Gastroesophageal sphincter (tissue), 4 donors: ENCODE measurements at places on chromosomes 1 and 21.

DNA sequence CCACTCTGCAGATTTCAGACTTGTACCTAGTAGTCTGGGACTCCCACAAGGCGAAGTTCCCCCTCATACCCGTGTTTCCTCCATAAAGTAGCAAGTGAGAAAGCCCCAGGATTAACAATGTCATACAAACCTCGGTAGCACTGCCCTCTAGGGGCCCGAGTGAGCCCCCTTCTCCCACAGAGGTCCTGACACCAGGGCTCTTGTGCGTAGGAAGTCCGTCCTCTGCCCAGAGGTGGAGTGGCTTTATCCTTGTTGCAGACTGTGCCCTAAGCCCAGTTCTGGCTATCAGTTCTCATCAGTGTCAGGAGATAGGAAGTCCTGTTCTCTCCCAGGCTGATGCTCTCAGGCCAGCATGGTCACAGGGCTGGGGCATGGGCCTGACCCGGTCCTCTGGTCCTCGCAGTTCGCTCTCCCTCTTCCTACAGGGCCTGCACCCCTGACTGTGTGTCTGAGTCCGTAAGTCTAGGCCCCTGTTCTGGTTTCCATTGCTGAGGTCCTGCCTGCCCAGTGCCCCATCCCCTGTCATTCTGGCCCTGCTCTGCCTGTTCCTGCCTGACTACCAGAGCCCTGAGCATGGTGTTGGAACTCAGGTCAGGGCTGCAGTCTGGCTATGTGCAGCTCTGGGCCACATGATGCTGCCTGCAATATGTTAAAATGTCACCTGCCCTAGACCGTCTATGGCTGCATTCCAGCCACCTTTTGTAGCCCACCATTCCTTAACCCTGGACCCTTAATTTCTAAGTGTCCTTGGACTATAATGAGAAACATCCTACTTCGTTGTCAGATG is 285.6 kb downstream of the ASTN1 start:
- no peak for ATAC-seq

GRCh38 chr1:37946703-37947360 is at the start of gene INPP5B:
Gene INPP5B (minus strand): TSS chr1:37947053. CDS start chr1:37946308, 745 bp downstream.
- ATAC-seq: peak; percentile 92

- no peak for ATAC-seq
Observed at GRCh38 chr1:155834296-155834926, 22.6 kb downstream of the GON4L start.

GRCh38 chr1:231527586-231528171 is 790 bp upstream of the TSNAX start:
- ATAC-seq: no peak

DNA sequence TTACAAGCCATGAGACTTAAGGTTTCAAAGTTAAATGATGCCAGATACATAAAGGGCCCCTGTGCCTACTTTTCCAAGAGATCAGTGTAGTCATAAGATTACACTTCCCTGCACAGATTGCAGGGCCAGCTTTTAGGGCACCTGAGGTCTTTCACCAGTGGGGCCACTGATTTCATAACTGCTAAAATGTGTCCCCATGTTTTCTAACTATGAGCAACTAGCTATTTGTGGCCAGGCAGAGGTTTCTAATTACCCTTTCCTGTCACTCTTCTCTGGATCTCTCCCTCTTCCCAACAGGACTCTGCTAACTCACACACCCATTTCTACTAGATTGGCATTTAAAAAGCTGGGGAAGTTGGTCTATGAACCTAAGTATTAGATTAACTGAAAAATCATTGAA is 207.1 kb upstream of the SGIP1 start:
- ATAC-seq: no peak

GRCh38 chr1:116312681-116313069 is 60.4 kb upstream of the ATP1A1 start:
- no peak for ATAC-seq

- ATAC-seq: no peak
Observed at GRCh38 chr1:238779716-238780115, 606.7 kb upstream of the CHRM3 start.

DNA sequence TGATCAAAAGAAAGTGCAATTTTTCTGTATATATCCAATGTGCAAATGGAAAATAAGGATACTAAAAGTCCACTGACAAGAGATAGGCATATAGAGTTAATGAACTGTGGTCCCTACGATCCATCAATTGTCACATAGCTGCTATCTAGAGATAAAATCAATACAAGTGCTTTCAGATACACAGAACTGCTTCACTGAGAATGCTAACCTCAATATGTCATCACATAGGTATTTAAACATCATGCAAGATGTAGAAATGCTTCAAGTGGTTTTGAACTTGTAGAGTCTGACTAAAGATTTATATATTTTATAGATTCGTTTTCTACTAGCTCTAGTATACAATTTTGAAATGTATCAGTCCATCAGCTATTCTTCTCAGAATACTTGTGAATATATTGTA is 1604.7 kb downstream of the PLA2G4A start:
- no peak for ATAC-seq

DNA sequence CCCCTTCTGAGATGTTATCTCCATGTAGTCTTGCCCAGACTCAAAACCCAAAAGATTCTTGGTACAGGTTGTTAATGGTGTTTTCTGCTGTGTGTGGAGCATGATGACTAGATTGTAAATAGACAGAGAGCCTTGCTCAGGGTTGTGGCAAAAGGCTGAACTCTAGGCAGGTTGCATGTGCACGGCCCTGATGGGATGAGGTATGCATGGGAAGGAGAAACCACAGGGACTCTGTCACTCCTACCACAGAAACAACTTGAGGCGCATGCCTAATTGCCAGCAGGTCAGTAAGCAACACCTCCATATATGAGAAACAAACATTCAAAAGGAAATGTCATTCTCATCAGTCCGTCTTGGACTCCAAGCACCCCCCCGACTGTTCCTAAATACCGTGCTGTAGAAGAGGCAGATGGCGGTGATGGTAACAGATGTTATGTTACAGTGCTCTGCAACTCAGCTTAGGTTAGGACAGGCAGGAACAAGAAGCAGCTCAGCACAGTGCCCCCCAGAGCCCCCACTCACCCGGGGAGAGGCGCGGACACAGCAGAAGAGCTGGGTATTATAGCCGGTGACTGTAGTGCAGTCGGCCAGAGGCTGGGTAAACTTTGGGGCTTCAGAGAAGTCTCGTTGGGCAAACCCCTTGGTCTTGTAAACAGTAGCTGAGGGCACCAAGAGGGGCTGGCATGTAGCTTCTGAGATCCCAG is 10.9 kb downstream of the MYBPHL start:
- no peak for ATAC-seq

DNA sequence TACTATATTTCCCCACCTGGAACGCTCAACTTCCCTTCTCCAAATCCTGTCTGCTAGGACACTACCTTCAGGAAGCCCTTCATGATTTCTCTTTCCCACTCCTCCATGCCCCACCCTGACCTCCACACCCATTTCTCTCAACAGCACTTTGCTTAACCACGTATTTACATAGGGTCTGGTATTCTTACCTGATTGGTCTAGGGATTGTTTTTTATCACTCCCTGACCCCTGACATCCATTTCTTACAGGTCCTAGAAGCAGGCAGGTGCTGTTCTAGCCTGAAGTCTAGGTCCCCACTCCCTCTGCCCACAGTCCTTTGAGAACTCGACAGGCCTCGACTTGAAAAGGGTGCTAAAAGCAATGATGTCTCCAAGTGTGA is 47.5 kb downstream of the DMAP1 start:
- no peak for ATAC-seq

DNA sequence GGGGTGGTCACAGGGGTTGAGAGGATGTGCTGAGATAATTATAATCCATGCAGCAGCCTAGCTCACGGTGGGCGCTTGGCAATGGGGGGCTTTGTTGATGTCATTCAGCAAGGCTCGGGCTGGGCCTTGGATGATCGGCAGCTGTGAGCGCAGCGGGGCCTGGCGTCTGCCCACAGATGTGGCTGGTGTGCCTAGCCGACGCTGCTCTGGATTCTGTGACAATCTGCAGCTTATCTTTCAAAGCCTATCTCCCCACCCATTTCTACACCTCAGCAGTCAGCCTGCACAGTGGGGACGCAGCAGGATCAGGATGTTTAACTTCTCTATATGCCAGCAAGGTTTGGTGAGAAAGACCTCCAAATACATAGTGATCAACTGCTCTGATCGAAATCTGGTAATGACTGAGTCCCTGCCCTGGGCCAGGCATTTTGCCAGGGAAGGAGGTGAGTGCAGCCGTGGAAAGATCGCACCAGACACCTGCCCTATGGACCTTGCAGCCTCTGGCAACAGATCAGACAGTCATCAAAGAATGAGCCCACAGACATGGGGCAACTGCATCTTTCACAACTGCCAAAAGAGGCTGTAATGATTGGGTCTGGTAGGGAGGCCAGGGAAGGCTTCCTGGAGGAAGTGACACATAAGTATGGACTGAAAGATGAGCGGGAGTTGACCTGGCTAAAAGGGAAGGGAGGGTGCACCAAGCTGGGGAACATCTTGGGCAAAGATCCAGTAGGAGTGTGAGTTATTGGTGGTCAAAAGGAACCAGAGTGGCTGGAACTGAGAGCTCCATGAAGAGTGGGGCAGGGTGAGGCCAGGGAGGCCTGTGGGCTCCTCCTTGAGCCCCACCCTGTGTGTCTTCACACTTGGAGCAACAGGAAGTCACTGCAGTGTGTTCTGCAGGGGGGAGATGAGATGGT is 35.3 kb downstream of the EPHB2 start:
- no peak for ATAC-seq

GRCh38 chr21:41377715-41378114 is 15.9 kb downstream of the MX2 start:
- no peak for ATAC-seq

- ATAC-seq: no peak
Observed at GRCh38 chr1:157189986-157190982, 52.1 kb upstream of the ETV3 start.

DNA sequence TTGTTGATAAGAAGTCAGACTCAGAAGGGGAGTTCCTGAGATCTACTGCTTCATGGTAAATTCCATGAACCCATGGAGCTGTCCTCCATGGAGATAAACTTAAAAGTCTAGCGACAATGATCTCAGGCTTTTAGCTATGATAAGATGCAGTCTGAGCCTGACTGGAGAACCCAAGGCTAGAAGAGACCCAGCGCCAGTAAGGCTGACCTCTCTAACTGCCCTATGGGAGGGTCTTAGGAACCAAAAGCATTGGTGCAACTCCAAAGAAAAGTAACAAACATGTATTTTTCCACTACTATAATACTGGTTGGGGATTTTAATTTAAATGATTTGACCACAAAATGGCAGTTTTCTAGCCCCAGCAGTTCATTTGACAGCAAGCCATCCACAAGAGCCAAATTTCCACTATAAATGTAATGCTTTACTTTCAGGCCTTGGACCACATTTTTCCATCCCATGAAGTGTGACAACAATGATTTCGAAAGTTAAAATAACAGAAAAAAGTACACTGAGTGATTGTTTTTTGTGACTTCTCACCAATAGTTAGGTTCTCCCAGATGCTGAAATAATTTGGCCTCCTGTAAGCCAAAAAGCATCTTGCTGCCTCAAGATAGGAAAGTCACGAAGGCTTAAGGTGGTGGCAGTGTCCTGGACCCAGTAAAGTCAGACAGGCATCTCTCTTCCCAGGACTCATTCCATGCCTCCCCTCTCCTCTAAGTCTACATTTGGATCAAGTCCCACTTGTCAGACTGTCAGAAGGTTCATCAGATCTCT is 43.1 kb upstream of the EXOSC10 start:
- ATAC-seq: peak; percentile 46

DNA sequence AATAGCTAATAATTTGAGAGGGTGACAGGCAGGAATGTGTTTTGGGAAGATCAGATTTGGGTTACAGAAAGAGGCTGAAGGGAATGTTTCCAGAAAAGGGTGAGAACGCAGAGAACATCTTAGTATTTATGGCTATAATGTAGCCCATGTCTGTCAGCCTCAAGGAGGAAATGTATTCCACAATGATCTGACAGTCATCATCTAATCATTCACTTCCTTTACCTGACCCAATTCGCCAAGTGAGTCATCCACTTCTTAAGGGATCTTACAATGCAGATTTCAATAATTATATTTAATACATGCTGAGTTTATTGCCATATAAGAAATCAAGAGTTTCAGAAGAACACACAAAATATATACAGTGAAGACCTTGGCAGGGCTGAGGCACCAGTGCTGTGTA is 10.8 kb downstream of the TRIM45 start:
- ATAC-seq: no peak

- no peak for ATAC-seq
Observed at GRCh38 chr1:114509596-114510273, 1.3 kb downstream of the TRIM33 start.

- no peak for ATAC-seq
Observed at GRCh38 chr1:99332561-99332960, 68.3 kb downstream of the PLPPR4 start.

DNA sequence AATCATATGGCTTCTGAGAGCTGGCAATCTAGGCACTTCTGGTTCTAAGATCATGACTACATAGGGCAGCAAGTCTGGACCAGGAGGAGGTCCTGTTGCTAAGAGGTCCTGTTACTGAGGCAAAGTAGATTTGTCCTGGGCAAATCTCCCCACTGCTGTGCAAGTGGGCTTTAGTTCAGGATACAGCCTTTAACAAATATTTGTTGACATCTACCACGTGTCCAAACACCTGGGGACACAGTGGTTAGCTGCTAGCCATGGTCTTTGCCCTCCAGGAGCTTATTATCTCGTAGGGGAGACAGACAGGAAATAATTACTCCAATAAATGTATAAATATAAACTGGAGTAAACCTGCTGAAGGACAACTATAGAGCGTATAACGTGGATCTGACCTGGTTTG is 3.2 kb downstream of the CGN start:
- no peak for ATAC-seq

GRCh38 chr1:235928197-235928596 is 61.5 kb upstream of the LYST start:
- ATAC-seq: no peak

DNA sequence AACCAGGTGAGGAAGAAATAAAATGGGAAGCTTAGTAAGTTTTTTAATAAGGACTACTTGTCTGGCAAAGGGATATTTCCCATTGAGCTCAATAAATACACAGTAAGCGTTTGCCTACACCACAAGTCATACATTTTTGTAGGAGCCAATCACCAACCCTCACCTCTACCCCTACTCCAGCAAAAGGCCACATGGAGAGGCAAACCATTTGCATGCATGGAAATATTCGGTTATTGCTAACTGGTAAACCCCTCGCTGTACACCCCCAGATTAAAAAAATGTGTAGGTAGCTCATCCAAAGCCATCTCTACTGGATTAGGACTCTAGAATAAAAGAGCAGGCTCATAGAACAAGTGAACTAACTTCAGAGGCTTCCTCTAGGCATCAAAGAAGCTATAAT is 21.1 kb downstream of the PDPN start:
- no peak for ATAC-seq

DNA sequence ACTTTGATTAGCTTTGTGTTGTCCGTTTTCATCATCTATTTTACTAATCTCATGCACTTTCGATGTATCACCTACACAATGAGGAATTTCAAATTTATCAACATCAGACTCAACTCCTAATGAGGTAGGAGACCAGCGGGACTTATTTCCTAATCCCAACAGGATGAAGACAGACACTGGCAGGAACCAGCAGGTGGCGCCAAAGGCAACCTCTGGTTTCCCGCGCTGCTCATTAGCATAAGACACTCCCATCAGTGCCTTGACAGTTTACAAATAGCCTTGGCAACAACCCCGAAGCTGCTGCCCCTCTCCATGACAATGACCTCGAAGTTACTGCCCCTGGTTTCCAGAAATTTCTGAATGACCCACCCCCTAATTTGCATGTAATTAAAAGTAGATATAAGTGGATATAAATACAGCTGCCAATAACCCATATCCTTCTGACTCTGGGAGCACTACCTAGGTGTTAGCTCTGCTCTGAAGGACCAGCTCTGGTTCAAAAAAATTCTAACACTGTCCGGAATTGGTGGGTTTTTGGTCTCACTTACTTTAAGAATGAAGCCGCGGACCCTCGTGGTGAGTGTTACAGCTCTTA is 974.8 kb downstream of the ADGRL2 start:
- ATAC-seq: no peak
